Breast epithelium (tissue), 4 donors: ENCODE measurements at places on chromosomes 11 and 22. TPM values are rescaled to one million over a fixed set of nuclear protein-coding genes. Genes with fewer than 3 reads are reported as not detected.

C22orf31 gene
- total RNA-seq = not detected

RASD2 gene
- 0.16 TPM for total RNA-seq

GGT5 gene
- 114 TPM for total RNA-seq

GAS2 gene
- 10.2 TPM for total RNA-seq

KCNJ11 gene
- total RNA-seq = 4.9 TPM

HBG1 gene
- not detected for total RNA-seq

FJX1 gene
- total RNA-seq = 8.3 TPM

SHISAL1 gene
- 0.33 TPM for total RNA-seq

SUSD2 gene
- total RNA-seq = 7.9 TPM

GRCh38 chr11:34056672-34057071 lies 5.1 kb downstream of the CAPRIN1 start:
- DNase-seq = no peak
- no peak overlapping the region for H3K4me3 ChIP-seq
- peaks cover 12% of the 10 kb centered on the region for H3K4me1 ChIP-seq
- H3K36me3 ChIP-seq = no peaks in the 10 kb centered on the region
- no peaks in the 10 kb centered on the region for H3K27me3 ChIP-seq

GRCh38 chr22:32846780-32847491 lies 45.4 kb downstream of the TIMP3 start:
- H3K36me3 ChIP-seq = no peaks in the 10 kb centered on the region
- no peak overlapping the region for H3K4me3 ChIP-seq
- H3K27me3 ChIP-seq = no peaks in the 10 kb centered on the region

GRCh38 chr22:30697975-30698374 lies 3.3 kb downstream of the OSBP2 start:
- H3K27me3 ChIP-seq = no peaks in the 10 kb centered on the region
- DNase-seq = no peak
- no peak overlapping the region for H3K4me3 ChIP-seq
- H3K36me3 ChIP-seq = no peaks in the 10 kb centered on the region
- no peak overlapping the region for H3K27ac ChIP-seq

GRCh38 chr22:45819305-45819704 lies 147.7 kb downstream of the ATXN10 start:
- no peaks in the 10 kb centered on the region for H3K4me1 ChIP-seq
- no peak overlapping the region for H3K4me3 ChIP-seq
- H3K36me3 ChIP-seq = no peaks in the 10 kb centered on the region
- H3K27me3 ChIP-seq = no peaks in the 10 kb centered on the region

DNA sequence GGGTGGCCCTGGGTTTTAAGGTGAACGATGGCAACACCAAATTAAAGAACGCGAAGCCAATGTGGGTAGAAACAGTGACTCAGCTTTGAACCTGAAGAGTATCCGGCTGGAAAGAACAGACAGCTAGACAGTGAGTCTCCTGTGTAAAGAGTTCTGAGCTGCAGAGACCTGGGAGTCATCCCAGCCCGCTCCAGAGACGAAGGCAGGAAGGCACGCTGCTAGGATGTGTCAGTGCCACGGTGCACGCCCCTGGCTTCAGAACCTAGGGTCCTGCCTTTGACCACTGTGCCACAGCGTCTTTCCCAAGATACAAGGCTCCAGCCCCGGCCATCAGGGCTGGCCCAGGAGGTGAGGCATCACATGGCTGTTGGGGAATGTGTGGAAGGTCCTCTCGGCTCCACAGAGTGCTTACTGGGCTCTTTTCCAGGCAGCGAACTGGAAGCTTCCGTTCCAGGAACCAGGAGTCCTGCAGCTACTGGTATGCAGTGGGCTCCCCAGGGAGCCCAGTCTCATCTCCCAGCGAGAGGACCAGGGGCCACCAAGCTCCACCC lies 29.9 kb downstream of the LRFN4 start:
- H3K27me3 ChIP-seq = no peaks in the 10 kb centered on the region
- no peaks in the 10 kb centered on the region for H3K4me1 ChIP-seq
- no peak overlapping the region for H3K4me3 ChIP-seq

DNA sequence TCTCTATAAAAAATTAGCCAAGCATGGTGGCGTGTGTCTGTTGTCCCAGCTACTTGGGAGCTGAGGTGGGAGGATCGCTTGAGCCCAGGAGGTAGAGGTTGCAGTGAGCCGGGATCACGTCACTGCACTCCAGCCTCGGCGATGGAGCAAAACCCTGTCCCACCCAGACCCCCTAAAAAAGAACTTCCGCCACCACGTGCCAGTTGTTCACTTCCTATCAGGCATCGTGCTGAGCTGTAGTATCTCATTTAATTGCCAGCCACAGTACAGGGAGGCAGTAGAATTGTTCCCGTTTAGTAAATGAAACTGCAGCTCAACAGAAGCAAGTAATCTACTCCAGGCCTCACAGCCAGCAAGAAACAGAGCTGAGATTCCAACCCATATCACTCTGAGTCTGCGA lies 3.0 kb upstream of the TMEM132A start:
- H3K4me3 ChIP-seq = no peak overlapping the region
- no peaks in the 10 kb centered on the region for H3K4me1 ChIP-seq

DNA sequence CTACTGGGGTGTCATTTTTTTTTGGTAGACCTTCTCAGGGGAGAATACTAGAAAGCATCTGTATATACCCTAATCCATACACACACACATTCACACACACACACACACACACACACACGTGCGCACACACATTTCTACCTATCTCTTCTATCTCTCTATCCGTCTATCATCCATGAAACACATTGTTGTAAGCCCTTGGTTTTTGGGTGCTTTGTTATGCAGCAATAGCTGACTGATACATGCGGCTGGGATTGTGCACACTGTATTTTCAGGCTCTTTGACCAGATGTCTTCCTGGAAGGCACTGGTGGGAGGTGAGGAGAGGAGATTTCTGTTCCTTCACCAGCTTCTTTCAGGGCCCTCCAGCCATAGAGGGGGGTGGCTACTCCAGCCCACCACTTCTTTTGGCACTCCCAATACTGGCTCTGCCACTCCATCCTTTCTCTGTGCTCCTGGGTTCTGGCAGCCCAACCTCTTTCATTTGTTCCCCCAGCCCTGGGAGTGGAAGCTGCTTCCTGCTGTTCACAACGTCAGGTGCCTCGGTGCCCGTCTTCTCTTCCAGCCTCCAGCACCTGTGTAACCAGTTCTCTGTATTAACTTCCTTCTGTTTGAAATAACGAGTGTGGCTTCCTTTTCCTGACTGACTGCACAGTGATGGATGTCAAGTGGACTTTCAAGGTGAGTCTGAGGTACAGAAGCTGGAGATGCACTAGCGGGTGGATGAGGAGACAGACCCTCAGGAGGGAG lies 12.4 kb upstream of the MUC2 start:
- H3K36me3 ChIP-seq = no peaks in the 10 kb centered on the region
- no peaks in the 10 kb centered on the region for H3K4me1 ChIP-seq
- no peaks in the 10 kb centered on the region for H3K27me3 ChIP-seq
- no peak overlapping the region for H3K27ac ChIP-seq
- no peak for DNase-seq

- DNase-seq = no peak
- no peaks in the 10 kb centered on the region for H3K36me3 ChIP-seq
- no peaks in the 10 kb centered on the region for H3K4me1 ChIP-seq
- H3K27ac ChIP-seq = no peak overlapping the region
These were observed 3.7 kb upstream of the IGLL1 start for GRCh38 chr22:23583836-23584235.

GRCh38 chr11:113647856-113648255 lies 58.3 kb downstream of the TMPRSS5 start:
- no peaks in the 10 kb centered on the region for H3K4me1 ChIP-seq
- H3K27ac ChIP-seq = no peak overlapping the region
- no peaks in the 10 kb centered on the region for H3K36me3 ChIP-seq

DNA sequence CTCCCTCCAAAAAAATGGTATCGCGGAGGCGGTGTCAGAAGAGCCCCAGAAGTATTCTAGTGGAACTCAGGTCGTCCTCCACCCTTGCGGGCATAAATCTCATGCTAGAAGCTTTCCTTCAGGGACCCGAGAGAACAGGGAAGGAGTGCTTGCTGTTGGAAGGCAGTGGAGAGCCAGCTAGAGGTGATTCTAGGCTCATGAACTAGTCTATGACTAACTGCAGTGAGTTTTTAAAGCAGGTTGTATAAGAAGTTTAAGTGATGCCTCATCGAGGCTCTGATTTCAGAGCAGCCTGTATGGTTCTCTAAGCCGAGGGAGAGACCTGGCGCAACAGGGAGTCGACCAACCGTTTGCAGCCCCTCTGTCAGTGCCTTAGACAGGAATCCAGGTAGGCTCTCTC lies 85.7 kb downstream of the TBC1D22A start:
- no peak overlapping the region for H3K4me3 ChIP-seq
- H3K27ac ChIP-seq = no peak overlapping the region
- H3K36me3 ChIP-seq = no peaks in the 10 kb centered on the region
- H3K4me1 ChIP-seq = no peaks in the 10 kb centered on the region

DNA sequence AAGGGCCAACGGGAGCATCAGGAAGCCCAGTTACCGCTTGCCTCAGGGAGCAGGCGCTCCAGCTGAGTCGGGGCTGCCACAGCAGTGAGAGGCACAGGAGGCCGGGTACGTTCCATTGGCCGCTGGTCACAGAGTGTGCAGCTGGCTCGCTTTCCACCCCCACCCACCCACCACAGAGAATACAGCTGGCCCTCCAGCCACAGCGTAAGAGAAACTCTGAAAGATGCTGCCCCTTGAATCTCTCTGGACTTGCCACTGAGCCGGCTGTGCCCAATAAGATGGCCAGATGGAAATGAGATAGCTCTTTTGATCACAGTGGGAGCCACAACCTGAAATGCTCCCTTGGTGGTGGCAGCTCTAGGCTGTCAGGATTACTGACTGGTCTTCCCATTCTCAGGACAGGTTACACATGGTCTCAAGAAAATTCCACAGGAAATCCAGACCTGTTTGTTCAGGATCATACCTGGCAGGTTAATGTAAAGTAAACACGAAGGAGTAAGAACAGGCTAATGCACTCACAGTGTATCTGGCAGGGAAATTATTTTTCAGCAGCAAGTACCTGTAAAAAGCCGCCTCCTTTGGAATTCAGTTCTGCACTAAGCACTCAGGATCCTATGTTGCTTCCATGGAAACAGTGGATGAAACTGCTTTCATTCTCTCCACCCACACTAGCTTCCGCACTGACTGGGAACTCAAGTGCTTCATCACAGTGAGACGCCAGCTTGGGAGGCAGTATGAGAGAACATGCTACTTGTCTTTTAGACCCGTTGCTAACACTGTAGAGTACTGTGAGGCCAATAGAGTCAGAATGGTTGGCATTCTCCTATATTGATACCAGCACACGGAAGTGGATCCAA lies 16.5 kb downstream of the SIAE start:
- H3K27me3 ChIP-seq = no peaks in the 10 kb centered on the region
- H3K4me1 ChIP-seq = no peaks in the 10 kb centered on the region
- H3K4me3 ChIP-seq = no peak overlapping the region
- no peak for DNase-seq

DNA sequence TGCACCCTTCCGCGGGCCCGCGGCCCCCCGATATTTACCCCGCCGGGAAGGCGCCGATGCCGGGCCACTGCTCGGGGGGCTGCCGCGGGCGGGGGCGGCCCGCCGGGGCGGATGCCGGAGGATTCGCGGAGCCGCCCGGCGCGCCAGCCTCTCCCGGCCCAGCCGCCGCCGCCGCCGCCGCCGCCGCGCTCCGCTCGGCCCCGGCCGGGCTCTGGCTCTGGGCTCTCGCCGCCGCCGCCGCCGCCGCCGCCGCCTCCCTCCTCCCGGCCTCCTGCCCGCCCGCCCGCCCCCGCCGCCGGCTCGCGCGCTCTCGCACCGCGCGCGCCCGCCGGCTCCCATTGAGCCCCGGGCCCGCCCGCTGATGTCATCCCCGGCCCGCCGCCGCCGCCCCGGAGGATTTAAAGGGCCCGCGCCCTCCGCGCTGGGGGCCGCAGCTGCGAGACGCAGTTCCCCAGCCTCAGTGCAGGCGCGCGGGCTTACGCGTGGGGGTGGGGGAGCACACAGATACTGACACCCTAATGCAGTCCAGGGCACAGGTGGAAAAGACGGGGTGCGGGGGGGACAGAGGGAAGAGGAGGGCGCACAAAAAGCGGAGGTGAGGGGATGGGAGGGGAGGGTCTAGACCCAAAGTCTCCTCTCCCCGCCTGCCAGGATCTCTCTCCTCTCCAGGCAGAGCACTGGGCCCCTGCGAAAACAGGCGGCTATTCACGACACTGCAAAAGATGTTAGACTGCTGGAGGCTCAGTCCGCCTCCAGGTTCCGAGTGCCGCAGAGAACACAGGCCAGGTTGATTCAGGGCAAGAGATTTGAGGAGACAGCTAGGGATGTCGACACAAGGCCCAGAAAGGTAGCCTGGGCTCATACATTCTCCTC lies at the start of gene CSNK1E:
TSS of gene CSNK1E (minus strand) at position 312 of the 873 bp plus-strand sequence. CDS start 3,276 bp downstream, outside the sequence.
- peak; percentile 76 for DNase-seq
- peaks cover 25% of the 10 kb centered on the region for H3K4me1 ChIP-seq
- H3K36me3 ChIP-seq = no peaks in the 10 kb centered on the region

- peaks cover 33% of the 10 kb centered on the region for H3K4me1 ChIP-seq
- peak; percentile 87 for DNase-seq
- H3K27ac ChIP-seq = peak overlapping the region; percentile 95
- H3K4me3 ChIP-seq = peak overlapping the region; percentile 56
These were observed 13.8 kb downstream of the PHLDB1 start for GRCh38 chr11:118621071-118621783.

GRCh38 chr22:18119409-18120110 lies 9.0 kb downstream of the TUBA8 start:
- no peak for DNase-seq
- H3K4me3 ChIP-seq = no peak overlapping the region
- no peaks in the 10 kb centered on the region for H3K4me1 ChIP-seq
- no peak overlapping the region for H3K27ac ChIP-seq
- H3K36me3 ChIP-seq = no peaks in the 10 kb centered on the region
- no peaks in the 10 kb centered on the region for H3K27me3 ChIP-seq

- no peaks in the 10 kb centered on the region for H3K36me3 ChIP-seq
- H3K27me3 ChIP-seq = no peaks in the 10 kb centered on the region
- no peaks in the 10 kb centered on the region for H3K4me1 ChIP-seq
- no peak overlapping the region for H3K27ac ChIP-seq
- DNase-seq = no peak
These were observed 10.4 kb downstream of the GP1BB start for GRCh38 chr22:19733755-19734154.

- no peak for DNase-seq
- H3K27ac ChIP-seq = no peak overlapping the region
- no peaks in the 10 kb centered on the region for H3K4me1 ChIP-seq
- no peak overlapping the region for H3K4me3 ChIP-seq
- no peaks in the 10 kb centered on the region for H3K36me3 ChIP-seq
These were observed 129.1 kb downstream of the SLC17A6 start for GRCh38 chr11:22467248-22467647.
